Amygdala (tissue), 56 donors: ENCODE measurements at places on chromosomes 16 and 17.

DNA sequence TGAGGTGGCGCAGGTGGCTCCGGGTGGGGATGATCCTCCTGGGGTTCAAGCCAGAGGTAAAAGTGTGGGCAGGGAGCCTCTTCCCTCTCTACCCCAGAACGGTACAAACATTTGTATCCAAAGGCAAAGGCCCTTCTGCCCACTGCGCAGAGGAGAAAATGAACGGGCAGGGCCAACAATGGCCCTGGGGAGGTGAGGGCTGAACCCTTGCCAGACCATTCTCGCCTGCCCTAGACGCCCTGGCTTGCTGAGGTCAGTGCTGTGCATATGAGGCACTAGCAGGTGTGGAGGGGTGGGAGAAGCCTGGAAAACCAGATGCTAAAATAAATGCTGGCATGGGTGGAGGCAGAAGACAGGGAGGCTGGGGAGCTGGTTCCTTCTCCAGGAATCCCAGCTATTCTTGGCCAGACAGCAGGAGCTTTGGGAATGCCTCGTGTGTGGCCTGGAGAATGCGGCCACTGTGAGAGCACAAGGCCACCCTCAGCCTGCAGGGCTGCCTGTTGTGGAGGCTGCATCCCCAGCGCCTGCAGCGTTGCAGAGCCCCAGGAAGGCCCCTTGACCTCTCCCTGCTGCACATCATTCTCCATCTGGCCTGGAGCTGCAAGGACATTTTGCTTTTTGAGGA lies 4.5 kb downstream of the C17orf50 start:
- no peak for DNase-seq

GRCh38 chr17:10021272-10021984 lies 116.4 kb upstream of the RCVRN start:
- DNase-seq, result no peak

GRCh38 chr17:73639322-73639721 lies 4.9 kb downstream of the SDK2 start:
- no peak for DNase-seq

DNA sequence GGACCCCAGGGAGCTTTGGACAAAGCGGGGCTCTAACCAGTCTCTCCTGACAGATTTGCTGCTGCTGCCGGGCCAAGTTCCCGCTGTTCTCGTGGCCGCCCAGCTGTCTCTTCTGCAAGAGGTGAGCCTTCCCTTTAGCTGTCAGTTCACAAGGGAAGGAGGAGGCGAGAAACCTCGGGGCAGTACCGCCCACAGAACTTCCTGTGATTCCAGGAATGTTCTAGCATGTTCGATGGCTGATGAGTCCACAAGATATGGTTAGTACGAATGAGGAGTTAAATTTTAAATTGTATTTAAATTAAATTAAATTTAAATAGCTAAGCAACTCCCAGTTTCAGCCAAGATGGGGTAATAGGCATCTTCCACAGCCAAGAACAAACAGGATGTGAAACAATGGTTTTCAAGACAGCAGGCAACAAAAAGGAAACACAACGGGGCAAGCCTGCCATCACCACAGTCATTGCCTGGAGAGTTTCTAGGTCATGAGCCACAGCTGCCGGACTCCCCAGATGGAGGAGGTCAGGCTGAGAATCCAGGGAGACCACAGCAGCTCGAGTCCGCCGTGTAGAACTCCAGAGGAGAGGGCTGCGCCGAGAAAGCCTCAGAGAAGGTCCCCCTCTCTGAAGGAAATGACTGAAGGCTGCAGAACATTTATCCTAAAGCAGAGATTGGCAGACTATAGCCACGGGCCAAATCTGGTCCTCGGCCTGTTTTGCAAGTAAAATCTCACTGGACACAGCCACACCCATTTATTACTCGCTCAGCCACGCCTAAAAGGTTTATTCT lies 9.5 kb upstream of the TCF25 start:
- no peak for DNase-seq

GRCh38 chr17:79568661-79569060 lies 42.2 kb downstream of the RBFOX3 start:
- no peak for DNase-seq

DNA sequence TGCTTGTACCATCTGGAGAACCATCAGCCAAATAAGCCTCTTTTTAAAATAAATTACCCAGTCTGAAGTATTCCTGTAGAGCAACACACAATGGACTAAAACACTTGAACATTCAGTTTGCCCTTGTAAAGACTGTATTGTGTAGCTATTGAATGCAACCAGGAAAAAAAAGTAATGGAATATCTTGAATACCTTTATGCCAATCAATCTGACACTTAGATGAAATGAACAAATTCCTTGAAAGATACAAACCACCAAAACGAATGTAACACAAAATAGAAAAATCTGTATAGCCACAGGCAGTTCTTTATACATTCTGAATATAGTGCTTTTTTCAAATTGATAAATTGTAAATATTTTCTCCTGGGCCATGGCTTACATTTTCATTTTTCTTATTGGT lies 63.3 kb upstream of the KCNJ16 start:
- DNase-seq, result no peak

DNA sequence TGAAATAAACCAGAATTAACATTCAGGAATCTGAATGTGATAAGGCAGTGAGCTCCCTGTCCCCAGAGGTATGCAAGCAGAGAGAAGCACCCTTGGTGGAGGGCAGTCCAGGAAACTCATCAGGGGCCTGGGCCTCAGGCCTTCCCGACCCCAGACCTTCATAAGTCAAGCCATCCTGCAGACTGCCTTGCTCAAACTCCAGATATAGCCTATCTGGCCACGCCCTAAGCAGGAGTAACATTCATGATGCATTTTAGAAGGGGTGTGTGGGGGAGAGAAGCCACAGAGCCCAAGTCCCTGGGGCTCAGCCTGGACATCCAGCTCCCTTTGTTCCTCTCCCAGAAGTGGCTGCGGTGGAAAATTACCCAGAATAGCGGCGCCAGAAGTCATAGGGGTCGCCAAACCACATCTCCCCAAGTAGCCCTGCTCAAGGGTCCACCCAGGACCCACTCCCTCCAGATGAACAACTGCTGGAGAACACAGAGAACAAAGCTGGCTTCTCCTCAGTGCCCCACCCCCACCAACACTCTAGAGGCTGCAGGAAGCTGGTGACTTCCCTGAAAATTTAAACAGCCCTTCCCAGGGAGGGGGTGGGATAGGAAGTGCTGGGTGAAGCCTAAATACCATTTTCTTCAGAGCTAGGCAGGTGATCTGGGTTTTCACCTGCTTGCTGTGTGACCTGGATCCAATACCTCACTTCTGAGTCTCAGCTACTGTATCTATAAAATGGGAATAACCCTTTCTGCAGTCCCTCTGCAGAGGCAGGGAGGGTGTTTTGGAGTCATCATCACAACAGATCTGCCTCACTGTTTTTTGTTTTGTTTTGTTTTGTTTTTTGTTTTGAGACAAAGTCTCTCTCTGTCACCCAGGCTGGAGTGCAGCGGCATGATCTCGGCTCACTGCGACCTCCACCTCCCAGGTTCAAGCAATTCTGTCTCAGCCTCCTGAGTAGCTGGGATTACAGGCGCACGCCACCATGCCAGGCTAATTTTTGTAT lies 1.5 kb upstream of the SREBF1 start:
- DNase-seq, result peak; percentile 43

- DNase-seq, result no peak
Measured at GRCh38 chr17:45675012-45675411, 109.1 kb upstream of the CRHR1 start.
